ENCODE measurements at places on chromosomes 4 and X.

DNA sequence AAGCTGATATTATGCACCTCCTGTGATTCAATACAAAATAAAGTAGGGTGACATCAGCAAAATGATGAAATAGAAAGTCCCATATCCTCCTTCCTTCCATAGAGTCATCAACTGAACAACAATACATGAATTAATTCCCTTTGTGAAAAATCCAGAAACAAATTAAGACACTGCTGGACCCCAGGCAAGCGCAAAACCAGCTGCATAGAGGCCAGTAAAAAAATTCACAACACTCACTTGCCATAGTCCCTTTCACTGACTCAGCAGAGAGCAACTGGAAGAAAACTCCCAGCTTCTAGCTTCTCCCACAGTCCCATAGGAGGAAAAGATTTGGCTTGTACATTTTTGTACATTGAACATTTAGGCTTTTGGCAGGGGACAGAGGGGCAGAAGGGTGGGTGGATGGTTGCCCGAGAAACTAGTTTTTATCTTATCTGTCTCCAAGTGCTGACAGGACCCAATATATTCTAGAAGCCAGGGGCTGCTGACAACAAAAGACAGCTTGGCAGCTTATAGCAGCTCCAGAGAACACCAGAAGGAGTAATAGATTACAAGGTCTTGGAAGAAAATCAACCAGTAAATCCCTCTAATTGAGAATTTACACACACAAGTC, 124.6 kb downstream of the NDST3 start:
- no peak for DNase-seq

- DNase-seq: no peak
Observed at GRCh38 chr4:14233126-14233525, 605.6 kb upstream of the BOD1L1 start.

DNA sequence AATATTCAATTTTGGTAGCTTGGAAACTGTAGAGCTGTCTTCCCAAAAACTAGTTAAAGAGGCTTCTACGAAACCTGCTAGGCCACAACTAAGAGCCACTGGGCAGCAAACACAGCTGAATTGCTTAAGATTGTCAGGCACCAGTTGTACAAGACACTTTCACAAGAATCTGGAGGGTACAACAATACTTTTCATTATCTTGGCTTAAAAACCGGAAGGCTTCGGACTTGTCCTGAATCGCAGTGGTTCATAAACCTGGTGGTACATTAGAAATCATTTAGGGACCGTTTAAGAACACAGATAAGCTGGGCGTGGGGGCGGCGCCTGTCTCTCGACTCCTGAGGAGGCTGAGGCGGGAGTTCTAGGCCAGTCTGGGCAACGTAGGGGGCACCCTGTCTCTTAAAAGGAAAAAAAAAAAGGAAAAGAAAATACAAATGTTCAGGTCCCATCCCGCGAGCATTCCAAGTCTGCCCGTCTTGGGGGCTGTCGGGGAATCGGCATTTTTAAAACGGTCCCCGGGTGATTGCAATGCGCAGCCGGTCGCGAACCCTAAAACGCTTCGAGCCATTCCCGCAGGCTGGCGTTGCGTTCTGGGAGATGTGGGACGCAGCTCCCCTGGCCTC, 763 bp downstream of the PYURF start:
- peak; percentile 42 for DNase-seq

- DNase-seq: no peak
Observed at GRCh38 chr4:148808416-148808815, 366.2 kb upstream of the NR3C2 start.

DNA sequence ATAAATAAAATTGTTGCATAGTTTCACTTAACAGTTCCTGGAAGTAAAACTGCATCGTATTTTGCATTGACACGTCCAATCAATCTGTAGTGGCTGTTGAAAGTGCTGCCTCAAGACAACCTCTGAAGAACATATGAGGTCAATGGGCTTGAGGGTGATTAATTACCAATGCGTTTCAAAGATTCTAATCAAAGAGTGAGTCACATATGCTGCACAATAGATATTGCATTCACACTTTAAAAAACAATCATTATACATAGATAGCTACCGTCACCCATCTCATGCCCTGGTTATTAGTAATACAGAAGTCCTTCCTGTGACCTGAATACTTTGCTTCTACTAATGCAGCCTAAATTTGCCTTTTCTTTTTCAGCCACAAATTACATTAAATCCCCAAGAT, 743.3 kb upstream of the SLIT2 start:
- no peak for DNase-seq

DNA sequence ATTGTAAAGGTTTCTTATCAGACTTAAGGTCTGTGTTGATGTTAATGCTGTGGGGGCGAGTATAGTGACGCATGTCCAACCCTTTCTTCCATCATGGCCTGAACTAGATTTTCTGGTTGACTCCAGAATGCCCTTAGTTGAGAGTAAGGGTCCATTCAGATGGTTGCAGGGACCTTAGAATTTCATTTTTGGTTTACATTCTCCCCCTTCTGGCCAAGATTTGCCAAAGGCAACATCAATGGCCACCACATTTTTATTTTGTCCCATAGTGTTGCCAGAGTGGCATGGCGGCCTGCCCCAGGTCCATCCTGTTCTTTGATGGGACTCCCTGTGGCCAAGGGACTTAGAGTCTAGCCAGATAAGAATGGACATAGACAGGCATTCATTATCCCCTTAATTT, 368.5 kb downstream of the GPM6A start:
- no peak for DNase-seq

DNA sequence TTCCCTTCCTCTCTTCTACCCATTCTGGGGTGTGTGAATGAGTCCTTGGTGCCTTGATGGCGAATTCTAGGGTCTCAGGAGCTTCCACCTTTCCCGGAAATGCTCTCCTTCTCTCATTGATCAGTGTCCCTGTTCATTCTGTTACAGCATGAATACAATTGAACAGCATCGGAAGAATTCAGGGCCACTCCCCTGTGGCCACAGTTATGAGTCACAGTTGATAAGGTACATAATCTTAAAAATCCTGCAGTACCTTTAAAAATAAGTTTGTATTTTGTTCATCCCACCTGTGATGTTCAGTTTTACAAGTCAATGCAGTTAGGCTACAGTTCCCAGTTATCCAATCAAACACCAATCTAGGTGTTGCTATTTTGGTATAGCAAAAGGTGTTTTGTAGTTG, 47.3 kb upstream of the FAM9A start:
- no peak for DNase-seq

DNA sequence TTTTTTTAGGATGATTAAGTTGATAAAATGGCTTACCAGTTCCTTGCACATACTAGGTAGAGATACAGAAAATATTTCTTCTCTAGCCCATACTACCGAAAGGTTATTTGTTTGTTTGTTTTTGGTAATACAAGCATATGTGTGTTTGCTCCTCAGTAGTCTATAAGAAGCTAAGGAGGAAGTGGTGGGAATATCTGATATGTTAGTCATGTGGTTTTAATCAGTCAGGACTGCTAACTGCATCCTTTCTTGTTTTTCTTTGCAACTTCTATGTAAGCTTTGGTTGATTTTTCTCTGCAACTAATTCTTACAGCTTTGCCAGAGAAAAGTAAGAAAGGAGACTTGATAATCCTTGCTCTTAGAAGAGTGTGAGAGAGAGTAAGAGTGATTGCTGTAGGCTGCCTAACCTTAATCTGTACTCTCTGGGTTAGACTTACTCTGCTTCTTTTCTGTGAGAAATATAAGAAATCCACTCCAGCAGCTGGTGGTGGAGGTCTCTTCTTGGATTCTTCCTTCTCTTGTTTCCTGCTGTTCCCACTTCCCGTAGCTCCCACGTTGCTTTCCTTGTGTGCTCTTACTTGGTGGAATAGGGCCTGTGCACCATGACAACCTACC, 28.3 kb downstream of the SEPTIN11 start:
- peak; percentile 31 for DNase-seq

- DNase-seq: no peak
Observed at GRCh38 chrX:134963041-134963440, 27.8 kb upstream of the SMIM10 start.

DNA sequence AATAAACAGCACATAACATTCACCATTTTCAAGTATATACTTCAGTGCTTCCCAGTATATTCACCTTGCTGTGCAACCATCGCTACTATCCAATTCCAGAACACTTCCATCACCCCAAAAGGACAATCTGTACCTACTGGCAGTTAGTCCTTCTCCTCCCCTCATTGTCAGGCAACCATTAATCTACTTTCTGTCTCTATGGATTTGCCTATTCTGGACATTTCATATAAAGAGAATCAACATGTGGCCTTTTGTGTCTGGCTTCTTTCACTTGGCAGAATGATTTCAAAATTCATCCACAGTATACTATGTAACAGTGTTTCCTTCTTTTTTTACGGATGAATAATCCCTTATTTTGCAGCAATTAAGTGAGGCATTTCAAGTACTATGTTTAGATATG, 189.4 kb downstream of the FBXW7 start:
- no peak for DNase-seq

- DNase-seq: no peak
Observed at GRCh38 chrX:16770970-16771482, 15.2 kb upstream of the TXLNG start.

DNA sequence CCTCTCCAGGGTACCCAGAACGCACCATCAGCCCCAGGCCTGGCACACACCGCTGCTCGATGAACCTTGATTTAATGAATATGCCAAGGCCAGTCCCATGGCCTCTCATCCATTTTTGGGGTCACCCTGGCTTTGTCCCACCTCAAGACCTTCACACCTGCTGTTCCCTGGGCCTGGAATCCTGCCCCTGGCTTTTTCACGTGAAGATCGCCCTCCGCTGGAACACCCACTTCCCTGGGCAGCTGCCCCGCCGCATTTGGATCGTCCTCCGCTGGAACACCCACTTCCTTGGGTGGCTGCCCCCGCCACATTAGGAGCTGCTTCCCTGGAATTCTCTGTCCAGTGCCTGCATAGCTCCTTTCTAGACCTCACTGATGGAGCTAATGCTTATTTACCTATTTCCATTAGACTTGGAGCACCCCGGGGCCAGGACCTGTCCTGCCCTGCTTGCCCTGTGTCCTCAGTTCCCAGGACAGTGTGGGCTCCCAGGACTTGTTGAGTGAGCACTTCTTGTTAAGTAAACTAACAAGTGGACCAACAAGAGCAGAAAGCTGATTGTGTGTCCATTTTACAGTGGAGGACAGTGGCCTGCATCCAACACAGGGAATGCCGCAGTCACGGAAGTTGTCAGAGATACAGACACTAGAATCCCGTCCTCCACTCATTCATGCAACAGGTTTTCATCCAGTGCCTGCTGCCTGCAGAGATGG, 12.5 kb downstream of the BLOC1S4 start:
- DNase-seq: no peak

GRCh38 chr4:147194114-147194513, 248.4 kb upstream of the TTC29 start:
- no peak for DNase-seq

GRCh38 chr4:109040441-109040840, 262.0 kb downstream of the COL25A1 start:
- peak; percentile 64 for DNase-seq

- DNase-seq: no peak
Observed at GRCh38 chr4:181478656-181479055, 764.5 kb upstream of the TENM3 start.

GRCh38 chr4:158762553-158762952, 6.3 kb upstream of the FNIP2 start:
- DNase-seq: no peak

GRCh38 chr4:92864096-92864495, 560.3 kb downstream of the GRID2 start:
- DNase-seq: no peak

Measured in suppressor macrophage treated with lipopolysaccharide for 1 hour (primary cell).